ENCODE measurements at places on chromosomes 3 and 15. TPM values are rescaled to one million over a fixed set of nuclear protein-coding genes. Genes with fewer than 3 reads are reported as not detected.

The BFSP2 gene
- not detected for total RNA-seq

The VIPR1 gene
- 212 TPM for total RNA-seq

The CNTN4 gene
- 10.4 TPM for total RNA-seq

The CPB1 gene
- 0.83 TPM for total RNA-seq

The ARPIN gene
- total RNA-seq, result 30.9 TPM

The ADAMTS17 gene
- 3.0 TPM for total RNA-seq

The TRIP4 gene
- 23.2 TPM for total RNA-seq

The SGO1 gene
- total RNA-seq, result 0.71 TPM

The AADACL2 gene
- 0.21 TPM for total RNA-seq

The C2CD4A gene
- 0.18 TPM for total RNA-seq

The CKMT1A gene
- total RNA-seq, result 0.80 TPM

The SEMA6D gene
- total RNA-seq, result 10.2 TPM

The UROC1 gene
- not detected for total RNA-seq

The ISLR gene
- total RNA-seq, result 24.0 TPM

The STRIT1 gene
- not detected for total RNA-seq

The TMEM108 gene
- 18.5 TPM for total RNA-seq

The RTP1 gene
- not detected for total RNA-seq

The PEX5L gene
- total RNA-seq, result not detected

The LMLN gene
- total RNA-seq, result 12.3 TPM

The TNFSF10 gene
- total RNA-seq, result 168 TPM

The NXPE3 gene
- 22.0 TPM for total RNA-seq

The PLA2G4E gene
- total RNA-seq, result 1.1 TPM

The RLBP1 gene
- total RNA-seq, result not detected

The EBLN2 gene
- total RNA-seq, result 3.6 TPM

The CLRN1 gene
- not detected for total RNA-seq

The PGBD4 gene
- 1.5 TPM for total RNA-seq

The SQOR gene
- 97.1 TPM for total RNA-seq

The ACP3 gene
- 19.9 TPM for total RNA-seq

The KCNAB1 gene
- total RNA-seq, result 4.7 TPM

The ARPP21 gene
- total RNA-seq, result not detected

The GOLGA6A gene
- total RNA-seq, result not detected

The TMEM207 gene
- total RNA-seq, result not detected

The DZIP3 gene
- 13.5 TPM for total RNA-seq

The PLCB2 gene
- 105 TPM for total RNA-seq

The ZNF620 gene
- 6.4 TPM for total RNA-seq

The CCR2 gene
- total RNA-seq, result 15.8 TPM

The SYNPR gene
- total RNA-seq, result not detected

The SNTN gene
- total RNA-seq, result 12.8 TPM

The ERICH6 gene
- not detected for total RNA-seq

The EHD4 gene
- 35.0 TPM for total RNA-seq

The CD200R1 gene
- 1.5 TPM for total RNA-seq

The RTP3 gene
- not detected for total RNA-seq

The MLF1 gene
- 13.5 TPM for total RNA-seq

The PCOLCE2 gene
- total RNA-seq, result 41.0 TPM

The PTH1R gene
- total RNA-seq, result 14.5 TPM

The LINGO1 gene
- 0.86 TPM for total RNA-seq

The ICE2 gene
- total RNA-seq, result 39.5 TPM

The LINS1 gene
- total RNA-seq, result 18.8 TPM

The PLSCR4 gene
- 63.5 TPM for total RNA-seq

All from lower lobe of right lung (tissue), 2 donors.